ENCODE measurements at places on chromosomes 7 and 10.

DNA sequence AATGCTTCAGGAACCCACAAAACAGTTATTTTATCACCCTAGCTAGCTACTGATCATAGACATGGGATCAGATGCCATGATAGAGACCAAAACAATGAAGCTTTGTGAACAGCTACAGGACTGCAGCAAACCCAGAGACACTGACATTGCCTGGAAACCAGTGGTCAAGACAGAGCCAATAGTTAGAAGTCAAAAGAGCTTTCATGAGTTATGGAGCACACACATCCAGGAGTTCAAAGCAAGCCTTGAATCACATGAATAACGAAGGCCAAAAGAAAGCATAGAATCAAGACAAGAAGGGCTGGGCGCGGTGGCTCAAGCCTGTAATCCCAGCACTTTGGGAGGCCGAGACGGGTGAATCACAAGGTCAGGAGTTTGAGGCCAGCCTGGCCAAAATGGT lies 34.5 kb upstream of the GSAP start:
- DNase-seq, result no peak

DNA sequence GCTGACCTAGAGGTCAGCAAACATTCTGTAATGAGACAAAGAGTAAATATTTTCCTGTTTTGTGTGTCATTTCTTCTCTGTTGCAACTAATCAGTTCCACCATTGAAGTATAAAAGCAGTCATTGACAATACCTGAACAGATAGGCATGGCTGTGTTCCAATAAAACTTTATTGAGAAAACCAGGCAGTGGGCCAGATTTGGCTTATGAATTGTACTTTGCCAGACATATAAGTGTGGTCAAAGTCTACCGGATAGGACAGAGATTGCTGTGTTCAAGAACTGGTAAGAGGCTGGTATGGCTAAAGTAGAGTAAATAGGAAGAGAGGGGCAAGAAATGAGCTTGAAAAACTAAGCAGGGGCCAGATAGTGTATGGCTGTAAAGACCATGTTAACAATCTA lies 38.3 kb upstream of the TAC1 start:
- DNase-seq, result no peak

GRCh38 chr7:143407287-143408251 lies 1.1 kb downstream of the EPHA1 start:
- no peak for DNase-seq

GRCh38 chr7:71362240-71362639 lies 230.3 kb downstream of the GALNT17 start:
- DNase-seq, result no peak

DNA sequence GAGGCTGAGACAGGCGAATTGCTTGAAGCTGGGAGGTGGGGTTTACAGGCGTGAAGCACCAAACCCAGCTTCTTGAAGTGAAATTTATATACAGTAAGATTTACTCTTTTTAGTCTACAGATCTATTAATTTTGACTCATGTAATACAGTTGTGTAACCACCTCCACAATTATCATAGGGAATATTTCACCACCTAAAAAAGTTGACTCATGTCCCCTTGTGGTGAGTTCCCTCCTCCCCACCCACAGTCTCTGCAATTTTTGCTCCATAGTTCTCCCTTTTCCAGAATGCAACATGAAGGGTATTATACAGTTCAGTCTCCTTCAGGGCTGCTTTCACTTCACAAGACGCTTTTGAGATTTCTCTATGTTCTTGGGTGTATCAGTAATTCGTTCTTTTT lies 156.8 kb downstream of the FAM107B start:
- no peak for DNase-seq

DNA sequence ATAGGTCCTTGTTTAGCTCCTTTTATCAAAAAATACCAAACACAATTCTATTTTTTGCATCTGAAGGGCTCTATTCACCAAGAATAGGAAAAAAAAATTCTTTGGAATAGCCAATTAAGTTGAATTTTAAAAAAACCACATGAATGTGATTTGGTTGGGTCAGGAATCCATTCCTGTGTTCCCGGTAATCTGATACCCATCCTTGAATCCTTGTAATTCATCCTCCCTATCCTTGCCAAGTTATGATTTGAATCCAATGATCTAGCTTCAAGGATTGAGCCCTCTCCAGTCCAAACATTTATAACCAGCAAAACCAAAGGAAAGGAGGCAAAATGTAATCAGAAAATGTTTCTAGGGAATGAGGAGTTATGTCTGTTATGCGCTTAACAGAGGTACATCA lies 86.6 kb downstream of the CFAP58 start:
- DNase-seq, result no peak

DNA sequence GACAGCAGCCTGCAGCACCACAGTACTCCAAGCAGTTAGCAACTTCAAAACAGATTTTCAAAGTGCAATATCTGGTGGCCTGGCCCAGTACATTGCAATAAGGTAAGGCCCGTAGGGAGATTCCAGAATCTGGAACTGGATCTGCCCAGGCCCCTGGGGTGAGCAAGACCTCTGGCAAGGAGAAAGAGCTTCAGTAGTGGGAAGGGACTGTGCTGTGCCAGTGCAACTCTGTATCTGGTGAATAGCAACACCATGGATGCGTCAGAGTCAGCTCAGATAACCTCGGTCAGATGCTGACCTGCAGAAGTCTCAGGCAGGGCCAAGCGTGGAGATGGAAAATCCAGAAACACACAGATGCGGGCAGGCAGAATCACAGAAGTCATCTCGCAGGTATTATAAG lies 30.3 kb downstream of the ELMO1 start:
- no peak for DNase-seq

DNA sequence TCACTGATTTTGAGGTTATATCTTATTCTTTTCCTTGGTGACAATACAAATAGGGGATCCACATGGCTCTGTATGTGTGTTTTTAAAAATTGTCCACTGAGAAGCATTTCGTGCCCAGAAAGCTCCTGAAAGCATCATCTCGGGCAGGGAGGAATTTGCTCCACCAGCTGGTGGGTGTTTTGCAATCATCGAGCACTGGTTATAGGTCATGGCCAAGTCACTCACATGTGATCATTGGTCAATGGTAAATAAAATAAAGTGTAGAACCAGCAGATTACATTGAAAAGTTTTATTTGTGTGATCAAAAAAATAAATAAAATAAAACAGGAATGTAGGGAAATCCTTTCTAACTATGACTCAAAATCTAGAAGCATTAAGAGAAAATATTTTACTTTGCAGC lies 23.0 kb upstream of the SNX13 start:
- DNase-seq, result no peak

GRCh38 chr10:71852355-71852937 lies 1.4 kb upstream of the PSAP start:
- no peak for DNase-seq

DNA sequence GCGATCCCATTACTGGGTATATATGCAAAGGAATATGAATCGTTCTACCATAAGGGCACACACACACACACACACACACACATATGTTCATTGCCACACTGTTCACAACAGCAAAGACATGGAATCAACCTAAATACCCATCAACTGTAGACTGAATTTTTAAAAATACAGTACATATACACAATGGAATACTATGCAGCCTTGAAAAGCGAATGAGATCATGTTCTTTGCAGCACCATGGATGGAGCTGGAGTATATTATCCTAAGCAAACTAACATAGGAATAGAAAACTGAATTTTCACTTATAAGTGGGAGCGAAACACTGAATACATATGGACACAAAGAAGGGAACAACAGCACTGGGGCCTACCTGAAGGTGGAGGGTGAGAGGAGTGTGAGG lies 72.5 kb downstream of the MARCHF5 start:
- no peak for DNase-seq

DNA sequence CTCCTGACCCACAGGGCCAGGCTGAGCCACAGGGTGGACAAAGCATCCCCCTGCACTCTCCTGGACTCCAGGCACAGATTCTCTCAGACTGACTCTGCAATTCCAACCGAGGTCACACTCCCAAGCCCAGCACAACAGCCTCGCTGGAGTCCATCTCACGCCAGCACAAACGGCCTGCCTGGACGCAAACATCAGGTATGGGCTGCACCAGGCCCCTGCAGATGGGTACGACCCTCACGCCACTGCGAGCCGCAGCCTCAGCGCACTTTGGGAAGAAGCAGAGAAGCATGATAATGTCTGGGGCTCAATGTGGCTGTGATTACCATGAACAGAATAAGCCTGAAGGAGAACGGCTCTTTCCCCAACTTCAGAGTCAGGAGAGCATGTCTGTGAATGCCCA lies 66.4 kb upstream of the CFAP46 start:
- no peak for DNase-seq

GRCh38 chr7:43480581-43480980 lies 102.3 kb upstream of the STK17A start:
- DNase-seq, result no peak

GRCh38 chr7:149248777-149249176 lies 9.3 kb downstream of the ZNF212 start:
- DNase-seq, result no peak

GRCh38 chr10:33506838-33507661 lies 172.6 kb upstream of the NRP1 start:
- no peak for DNase-seq

DNA sequence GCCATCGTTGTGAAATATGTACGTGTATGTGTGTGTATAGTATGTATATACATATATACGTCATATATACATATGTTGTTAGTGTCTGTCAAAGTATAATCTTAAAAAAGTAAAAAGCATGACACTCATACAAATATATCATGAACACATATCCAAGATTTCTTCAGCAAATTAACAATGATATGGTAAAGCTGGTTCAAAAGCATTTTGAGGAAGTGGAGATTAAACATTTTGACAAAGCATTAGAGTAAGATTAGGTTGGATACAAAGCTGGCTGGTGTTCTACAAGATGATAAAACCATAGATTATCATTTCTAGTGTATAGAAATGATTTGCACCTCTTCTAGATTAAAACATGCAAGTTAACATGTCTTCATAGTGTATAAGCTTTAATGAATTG lies 771 bp upstream of the NUDCD3 start:
- no peak for DNase-seq

DNA sequence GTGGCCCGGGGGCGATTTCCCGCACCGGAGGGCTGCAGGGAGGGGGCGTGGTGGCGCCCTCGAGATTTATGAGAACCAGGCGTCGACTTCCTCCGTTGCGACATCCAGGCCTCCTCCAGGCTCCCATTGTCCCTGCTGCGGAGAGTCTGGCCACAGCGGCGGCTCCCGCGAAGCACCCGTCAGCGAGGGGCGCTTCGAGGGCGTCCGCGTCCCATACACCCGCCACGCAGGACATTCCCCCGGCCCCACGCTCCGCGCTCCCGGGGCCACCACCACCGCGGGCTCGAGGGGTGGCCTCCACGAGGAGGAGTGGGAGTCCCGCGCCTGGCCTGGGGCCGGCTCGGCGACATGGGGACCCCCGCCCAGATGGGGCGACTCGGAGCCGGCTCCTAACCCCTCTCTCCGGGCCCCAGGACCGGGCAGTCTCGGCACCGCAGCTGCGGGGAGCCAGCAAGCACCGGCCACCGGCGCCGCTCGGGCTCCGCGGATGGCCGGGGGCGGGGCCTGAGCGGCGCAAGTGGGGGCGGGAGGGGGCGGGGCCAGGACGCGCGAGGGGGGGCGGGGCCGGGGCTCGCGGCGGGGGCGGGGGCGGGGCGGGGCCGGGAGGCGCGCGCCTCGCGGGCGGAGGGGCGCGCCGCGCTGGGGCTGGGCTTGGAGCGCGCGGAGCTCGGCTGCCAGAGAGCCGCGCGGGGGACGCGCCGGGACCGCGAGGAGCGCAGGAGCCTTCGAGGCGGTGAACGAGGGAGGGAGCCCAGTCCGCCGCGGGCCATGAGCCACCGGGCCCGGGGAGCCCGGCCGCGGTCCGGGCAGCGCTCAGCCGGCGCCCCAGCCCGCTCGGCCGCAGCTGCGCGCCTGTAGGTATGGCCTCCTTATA lies at the start of gene SH2B2:
Gene SH2B2 (plus strand): TSS at position 632 of the 874 bp plus-strand sequence. CDS start 13,683 bp downstream, outside the sequence.
- DNase-seq, result no peak

DNA sequence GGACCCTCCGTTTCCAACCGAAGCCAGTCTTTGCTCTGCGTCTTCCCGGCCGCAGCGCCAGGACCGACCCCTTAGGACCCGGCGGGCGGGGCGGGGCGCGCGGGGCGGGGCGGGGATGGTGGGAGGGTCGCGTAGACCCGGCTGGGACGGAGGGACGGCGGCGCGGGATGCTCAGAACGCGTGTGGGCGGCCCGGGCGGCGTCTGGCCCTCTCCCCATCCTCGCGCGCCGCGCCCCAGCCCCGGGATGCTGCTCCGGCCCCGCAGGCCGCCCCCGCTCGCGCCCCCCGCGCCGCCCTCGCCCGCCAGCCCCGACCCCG lies at the start of gene UTF1:
Gene UTF1 (plus strand): TSS at position 174 of the 318 bp plus-strand sequence. CDS start 72 bp downstream, at position 246.
- no peak for DNase-seq

Data from stimulated activated CD4-positive, alpha-beta T cell treated with anti-CD3 and anti-CD28 coated beads, Interleukin-1b, Interleukin-23, amount 100 ng/mL, for 1 hour (primary cell).